ENCODE measurements at places on chromosomes 7 and 10.

DNA sequence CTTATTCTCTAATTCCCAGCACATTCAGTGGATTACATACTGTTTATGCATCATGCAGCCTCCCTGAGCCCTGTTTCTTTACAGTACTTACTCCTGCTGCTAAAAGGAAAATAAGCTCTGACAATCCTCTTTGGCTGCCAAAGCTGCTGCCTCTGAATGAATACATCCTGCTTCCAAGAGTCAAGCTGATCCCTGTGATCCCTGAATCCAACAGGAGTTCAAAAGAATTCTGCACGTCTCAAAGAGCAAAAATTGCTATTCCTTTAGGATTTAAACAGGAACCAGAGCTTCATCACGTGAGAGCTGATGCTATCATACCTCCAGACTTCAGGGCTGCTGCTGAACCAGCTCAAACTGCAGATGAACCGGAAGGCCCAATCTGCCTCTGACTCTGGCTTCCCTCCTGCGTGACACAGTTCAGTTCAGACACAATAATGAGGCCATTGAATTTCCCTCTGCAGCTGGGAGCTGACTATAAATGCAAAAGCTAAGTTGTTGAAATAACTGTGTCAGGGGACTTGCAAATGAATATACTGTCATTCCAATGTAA lies 851.0 kb upstream of the PHF14 start:
- DNase-seq: no peak

DNA sequence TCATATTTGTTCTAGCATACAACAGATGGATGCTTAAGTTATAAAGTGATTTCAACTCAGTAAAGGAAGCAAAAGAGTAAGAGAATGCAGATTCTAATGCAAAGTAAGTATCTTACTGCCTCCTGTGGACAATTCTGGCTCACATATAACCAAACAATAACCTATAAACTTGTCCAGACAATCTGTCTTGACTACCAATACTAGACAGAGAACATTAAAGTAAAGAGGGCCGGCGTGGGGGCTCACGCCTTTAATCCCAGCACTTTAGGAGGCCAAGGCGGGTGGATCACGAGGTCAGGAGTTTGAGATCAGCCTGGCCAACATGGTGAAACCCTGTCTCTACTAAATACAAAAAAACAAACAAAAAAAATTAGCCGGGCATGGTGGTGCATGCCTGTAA lies 329.3 kb downstream of the CACNA2D1 start:
- peak; percentile 53 for DNase-seq

GRCh38 chr7:19677180-19677579 lies 31.7 kb downstream of the POLR1F start:
- DNase-seq: no peak

DNA sequence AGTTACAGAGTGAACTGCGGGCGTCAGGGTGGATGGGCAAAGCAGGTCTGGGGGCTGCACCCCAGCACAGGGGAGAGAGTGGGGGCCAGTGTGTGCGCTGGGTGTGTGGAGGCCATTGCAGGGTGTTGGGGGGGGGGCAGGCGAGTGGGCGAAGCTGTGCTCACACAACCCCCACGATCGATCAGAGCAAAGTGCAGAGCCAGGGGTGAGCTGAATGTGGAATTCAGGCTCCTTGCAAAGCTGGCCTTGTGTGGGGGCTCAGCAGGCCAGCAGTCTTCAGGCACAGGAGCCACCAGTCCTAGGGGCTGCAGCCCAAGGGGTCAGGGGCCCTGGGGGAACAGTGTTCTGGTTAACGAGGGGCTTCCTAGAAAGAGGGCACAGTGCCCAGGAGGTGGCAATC lies 862 bp upstream of the SHH start:
- no peak for DNase-seq

DNA sequence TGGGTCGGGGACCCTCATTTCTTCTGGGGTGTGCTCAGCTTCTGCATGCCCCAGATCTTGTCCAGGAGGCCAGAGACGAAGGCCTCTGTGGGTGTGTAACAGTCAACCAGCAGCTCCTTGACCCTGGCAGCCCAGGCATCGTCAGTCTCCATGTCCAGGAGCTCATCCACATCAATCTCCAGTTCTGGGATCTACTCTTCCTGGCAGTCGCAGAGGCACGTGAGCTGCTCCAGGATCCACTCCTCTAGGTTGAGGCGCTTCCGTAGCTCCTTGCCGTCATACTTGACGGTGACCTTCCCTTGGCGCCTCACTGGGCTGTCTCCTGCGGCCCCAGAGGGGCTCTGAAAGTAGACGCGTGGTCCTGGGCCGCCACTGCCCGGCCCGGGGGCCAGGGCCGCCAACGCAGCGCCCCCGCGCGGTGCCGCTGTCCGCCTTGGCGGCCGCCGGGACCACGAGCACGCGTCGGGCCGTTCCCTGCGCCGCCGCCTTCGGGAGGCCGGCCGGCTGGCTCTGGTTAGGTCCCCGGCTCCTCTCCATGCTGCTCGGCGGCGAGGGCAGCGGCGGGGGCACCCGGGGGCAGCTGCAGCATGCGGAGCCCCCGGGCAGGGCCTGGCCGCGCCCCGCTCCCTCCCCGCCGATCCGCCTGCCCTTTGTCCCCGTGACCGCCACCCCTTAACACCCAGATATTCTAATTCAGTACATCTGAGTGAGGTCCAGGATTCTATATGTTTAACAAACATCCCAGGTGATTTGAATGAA lies 170.5 kb downstream of the SEPTIN7 start:
- no peak for DNase-seq

All from Right ventricle myocardium inferior (tissue), 1 donor.